ENCODE measurements at places on chromosomes 6 and 20. TPM values are rescaled to one million over a fixed set of nuclear protein-coding genes. Genes with fewer than 3 reads are reported as not detected.
A peak's percentile ranks its signal among the peaks of the same experiment; 100 is the strongest.

DNA sequence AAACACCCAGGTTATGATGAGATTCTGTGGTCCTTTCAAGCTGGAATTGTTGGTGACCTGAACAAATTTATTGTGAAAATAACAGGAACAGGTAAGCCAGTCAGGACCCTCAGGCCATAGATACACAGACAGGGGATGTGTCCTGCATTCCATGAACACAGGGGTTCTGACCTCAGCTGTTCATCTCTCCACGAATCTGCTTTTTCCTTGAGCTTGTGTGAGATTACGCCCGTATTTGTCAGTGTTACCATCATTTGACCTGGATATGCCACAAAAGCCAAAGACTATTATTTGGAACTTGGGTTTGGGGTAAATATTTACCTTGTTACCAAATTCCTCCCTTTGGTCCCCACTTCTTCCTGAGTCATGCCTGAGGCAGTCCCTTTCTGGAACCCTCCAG lies 288.9 kb downstream of the PREX1 start:
- DNase-seq, result no peak

DNA sequence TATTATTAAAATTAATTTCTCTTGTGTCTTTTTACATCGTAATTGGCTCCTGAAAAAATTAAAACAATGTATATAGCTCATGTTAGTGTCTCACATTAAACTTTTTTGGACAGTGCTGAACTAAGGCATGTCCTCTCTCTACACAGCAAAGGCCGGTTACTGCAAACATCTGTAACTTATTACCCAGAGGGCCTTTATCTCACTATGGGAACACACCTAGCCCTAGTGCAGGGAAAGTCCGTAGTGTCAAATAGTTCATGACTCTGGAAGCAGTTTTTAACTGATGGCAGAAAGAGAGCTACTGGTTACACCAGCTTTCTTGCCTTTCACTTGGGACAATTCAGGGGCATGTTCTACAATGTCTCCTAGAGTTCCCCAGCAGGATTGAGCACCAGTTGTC lies 82.2 kb downstream of the PAK5 start:
- DNase-seq, result no peak

DNA sequence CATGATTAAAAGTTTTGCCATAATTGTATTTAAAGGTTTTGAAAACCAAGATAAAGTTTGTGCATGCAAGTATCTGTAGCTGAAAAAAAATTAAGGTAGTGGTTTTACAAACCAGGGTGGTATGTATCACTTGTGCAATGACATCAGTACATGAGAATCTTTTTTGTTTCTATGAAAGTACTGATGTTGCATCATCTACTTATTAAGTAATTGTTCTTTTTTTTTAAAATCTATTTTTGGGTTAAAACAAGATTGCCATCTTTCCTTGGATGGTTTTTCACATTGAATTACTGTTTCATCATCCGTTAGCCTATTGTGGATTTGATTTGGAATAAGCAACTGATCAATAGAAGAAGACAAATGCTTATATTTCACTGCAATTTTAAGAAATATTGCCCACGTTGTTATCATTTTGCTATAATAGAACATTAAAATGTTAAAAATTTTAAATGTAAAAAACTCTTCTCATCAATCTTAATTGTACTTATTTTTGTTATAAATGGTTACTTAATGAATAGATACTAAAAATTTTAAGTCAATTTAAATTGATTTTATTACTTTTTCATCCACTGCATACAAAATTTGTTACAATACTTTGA lies 39.8 kb upstream of the TAGAP start:
- DNase-seq, result peak; percentile 72

DNA sequence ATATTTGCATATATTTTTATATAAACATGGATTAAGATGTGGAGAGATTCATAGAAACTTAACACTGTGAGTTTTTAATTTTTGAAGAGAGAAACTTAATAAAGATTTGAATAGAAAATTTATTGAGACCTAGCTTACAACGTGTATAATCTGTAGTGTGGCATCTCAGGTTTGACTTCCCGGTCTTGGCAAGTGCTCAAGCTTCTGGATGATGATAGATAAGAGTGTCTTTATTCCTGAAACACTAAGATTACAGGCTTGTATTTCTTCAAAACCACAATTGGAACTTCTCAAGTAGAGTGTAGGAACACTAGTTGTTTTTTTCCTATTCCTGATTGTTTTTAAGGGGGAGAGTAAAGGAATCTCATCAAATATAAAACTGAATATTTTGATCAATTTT lies 64.6 kb upstream of the NOTCH4 start:
- DNase-seq, result no peak

DNA sequence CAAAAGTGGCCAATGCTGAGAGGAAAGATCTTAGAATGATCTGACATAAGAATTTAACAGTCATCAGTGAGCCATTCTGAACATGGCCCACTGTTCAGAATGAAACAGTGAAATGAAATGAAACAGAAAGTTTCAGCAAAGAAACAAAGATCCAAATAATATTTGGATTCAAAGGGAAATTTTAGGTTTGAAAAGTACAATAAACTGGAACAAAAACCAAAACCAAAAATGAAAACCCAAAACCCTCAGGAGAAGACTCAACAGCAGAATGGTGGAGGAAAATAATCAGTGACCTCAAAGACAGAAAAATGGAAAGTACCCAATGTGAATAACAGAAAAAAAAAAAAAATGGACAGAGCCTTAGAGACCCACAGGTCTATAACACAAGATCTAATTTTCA lies 66.1 kb upstream of the EMILIN3 start:
- DNase-seq, result no peak

GRCh38 chr20:52975029-52975732 lies 3.0 kb downstream of the TSHZ2 start:
- DNase-seq, result no peak

GRCh38 chr20:17872434-17872833 lies 96.2 kb downstream of the SNX5 start:
- no peak for DNase-seq

DNA sequence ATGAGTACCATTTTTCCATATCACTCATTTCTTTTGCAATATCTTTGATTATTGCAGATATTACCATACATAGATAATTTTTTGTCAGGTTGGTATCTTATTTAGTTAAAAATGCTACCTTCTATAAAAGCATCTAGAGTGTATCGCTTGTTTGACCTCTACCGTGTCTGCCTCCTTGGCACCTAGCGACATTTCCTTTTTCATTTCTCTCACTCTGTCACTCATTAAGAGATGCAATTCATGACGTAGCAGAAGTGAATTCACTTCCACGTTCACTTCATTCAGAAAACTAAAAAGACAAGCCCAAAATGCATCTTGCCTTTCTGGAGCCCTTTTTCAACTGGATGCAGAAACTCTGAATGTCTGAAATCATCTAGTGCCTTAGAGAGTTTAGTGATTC lies 172.9 kb downstream of the MMS22L start:
- DNase-seq, result no peak

DNA sequence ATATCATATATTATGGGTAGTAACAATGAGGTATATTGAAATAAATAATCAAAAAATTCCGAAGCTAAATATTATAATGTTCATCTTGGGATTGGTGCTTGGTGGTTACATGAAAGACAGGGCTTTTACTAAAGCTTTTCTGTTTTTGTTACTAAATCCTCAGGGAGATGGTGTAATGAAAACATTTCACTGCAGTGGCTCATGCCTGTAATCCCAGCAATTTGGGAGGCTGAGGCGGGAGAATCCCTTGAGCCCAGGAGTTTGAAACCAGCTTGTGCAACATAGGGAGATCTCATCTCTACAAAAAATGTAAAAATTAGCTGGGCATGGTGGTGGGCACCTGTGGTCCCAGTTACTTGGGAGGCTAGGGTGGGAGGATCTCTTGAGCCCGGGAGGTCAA lies 42.9 kb downstream of the AFG1L start:
- no peak for DNase-seq

DNA sequence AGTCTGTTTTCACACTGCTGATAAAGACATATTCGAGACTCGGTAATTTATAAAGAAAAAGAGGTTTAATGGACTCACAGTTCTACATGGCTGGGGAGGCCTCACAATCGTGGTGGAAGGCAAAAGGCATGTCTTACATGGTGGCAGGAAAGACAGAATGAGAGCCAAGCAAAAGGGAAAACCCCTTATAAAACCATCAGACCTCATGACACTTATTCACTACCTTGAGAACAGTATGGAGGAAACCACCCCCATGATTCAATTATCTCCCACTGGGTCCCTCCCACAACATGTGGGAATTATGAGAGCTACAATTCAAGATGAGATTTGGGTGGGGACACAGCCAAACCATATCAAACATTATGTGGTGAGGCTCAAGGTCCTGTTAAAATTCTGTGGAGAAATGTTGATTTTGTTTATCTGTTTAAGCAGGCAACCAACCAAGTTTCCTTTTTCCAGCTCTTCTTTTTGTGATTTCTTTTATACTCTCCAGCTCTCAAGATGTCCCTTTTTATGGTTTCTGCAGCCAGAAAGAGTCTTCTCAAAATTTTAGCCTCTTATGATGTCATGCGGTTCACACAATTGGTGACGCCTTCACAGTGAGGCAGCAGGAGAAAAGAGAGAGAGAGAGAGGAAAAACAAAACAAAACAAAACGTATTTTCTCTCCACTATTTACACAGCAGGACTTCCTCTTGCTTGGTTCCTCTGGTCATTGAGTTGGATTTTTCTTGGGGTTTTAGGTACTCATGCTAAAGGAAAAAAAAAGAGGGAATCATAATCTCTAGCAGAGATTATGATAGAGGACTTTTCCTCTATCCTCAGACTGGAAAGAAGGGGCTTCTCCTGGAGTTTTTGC lies 18.0 kb downstream of the AIG1 start:
- no peak for DNase-seq

- DNase-seq, result peak; percentile 94
These were observed 361.6 kb upstream of the MARCKS start for GRCh38 chr6:113495521-113495920.

DNA sequence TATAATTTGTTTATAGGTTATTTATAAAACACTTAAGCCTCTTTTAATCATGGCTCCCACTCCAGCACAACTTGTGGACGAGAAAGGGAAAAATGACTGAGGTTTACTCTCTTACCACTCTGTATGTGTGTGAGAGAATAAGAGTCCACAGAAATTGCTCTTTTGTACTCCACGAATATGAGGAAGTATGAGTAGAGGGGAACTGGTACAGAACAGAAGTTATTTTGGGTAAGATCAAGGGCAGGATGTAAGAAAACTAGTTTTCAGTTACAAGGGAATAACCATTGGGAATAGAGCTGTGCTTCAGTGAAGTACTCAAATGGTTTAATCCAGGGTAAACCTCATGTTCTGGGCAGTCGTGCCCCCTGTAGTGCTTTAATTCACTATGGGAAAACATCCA lies 72.6 kb downstream of the REV3L start:
- DNase-seq, result no peak

- no peak for DNase-seq
These were observed 33.8 kb downstream of the CD40 start for GRCh38 chr20:46151936-46152335.

- no peak for DNase-seq
These were observed 8.7 kb upstream of the IFNGR1 start for GRCh38 chr6:137227871-137228302.

- no peak for DNase-seq
These were observed 33.0 kb upstream of the HFE start for GRCh38 chr6:26053992-26054780.

DNA sequence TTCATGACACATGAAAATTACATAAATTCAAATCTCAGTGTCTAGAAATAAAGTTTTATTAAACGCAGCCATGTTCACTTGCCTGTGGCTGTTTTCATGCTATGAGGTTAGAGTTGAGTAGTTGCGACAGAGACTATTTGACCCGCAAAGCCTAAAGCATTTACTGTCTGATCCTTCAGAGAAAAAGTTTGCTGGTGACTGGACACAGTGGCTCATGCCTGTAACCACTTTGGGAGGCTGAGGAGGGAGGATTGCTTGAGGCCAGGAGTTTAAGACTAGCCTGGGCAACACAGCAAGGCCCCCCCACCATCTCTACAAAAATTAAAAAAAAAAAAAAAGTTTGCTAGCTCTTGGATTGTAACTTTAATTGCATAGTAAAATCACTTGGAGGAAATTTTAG lies 9.2 kb downstream of the SMIM28 start:
- no peak for DNase-seq

DNA sequence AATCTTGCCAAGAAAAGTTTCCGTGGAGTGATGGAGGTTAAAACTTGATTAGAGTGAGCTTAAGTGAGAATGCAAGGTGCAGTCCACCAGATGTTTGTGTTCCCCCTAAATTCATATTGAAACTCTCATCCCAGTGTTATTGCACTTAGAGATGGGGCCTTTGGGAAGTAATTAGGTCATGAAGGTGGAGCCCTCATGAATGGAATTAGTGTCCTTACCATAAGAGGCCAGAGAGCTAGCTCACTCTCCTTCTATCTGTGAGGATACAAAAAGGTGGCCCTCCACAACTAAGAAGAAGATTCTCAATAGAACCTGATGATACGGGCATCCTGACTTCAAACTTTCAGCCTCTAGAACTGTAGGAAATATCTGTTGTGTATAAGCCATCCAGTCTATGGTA lies 258.6 kb downstream of the GRIK2 start:
- DNase-seq, result no peak

- no peak for DNase-seq
These were observed 97.4 kb upstream of the ELOVL5 start for GRCh38 chr6:53446151-53446550.

DNA sequence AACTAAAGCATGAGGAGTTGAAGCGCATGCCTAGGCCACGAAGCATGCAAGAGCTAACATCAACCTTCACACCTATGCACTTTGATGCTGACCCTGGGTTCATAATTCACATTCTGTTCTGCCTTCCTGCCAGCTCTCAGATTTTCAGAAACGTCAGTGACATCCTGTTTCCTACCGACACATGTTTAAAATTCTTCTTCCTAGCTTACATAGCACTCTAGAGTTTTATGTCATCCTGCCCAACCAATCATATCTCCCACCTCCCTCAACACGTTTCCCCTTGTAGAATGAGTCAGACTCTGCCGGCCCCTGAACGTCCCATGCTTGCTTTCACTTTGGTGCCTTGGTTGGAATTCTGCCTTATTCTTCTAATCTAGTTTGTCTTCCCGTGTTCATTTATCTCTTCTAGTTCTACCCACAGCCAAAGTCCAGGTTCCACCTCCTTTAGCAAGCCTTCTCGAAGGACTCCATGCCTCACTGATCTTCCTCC lies 97.2 kb upstream of the MAP7 start:
- DNase-seq, result no peak

- no peak for DNase-seq
These were observed 296.5 kb downstream of the ZNF217 start for GRCh38 chr20:53297154-53297529.

MAP7 gene
- polyA plus RNA-seq, result 9.1 TPM

FUT9 gene
- polyA plus RNA-seq, result not detected

NQO2 gene
- polyA plus RNA-seq, result 22.8 TPM
